Skeletal muscle cell (primary cell): ENCODE measurements at places on chromosomes 13 and 19.
A peak's percentile ranks its signal among the peaks of the same experiment; 100 is the strongest.

DNA sequence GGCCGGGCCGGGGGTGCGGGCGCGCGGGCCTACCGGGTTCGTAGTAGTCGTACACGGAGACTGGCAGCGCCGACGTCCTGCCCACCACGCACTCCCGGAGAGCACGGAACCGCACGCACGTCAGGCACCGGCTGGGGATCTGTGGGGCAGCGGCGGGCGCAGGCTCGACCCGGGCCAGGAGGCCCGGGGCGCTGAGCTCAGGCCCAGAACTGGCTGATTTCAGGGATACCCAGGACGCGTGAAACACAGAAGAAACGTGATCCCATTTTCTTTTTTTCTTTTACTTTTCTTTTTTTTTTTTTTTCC, 9.0 kb downstream of the F2RL3 start:
- no peak for DNase-seq

DNA sequence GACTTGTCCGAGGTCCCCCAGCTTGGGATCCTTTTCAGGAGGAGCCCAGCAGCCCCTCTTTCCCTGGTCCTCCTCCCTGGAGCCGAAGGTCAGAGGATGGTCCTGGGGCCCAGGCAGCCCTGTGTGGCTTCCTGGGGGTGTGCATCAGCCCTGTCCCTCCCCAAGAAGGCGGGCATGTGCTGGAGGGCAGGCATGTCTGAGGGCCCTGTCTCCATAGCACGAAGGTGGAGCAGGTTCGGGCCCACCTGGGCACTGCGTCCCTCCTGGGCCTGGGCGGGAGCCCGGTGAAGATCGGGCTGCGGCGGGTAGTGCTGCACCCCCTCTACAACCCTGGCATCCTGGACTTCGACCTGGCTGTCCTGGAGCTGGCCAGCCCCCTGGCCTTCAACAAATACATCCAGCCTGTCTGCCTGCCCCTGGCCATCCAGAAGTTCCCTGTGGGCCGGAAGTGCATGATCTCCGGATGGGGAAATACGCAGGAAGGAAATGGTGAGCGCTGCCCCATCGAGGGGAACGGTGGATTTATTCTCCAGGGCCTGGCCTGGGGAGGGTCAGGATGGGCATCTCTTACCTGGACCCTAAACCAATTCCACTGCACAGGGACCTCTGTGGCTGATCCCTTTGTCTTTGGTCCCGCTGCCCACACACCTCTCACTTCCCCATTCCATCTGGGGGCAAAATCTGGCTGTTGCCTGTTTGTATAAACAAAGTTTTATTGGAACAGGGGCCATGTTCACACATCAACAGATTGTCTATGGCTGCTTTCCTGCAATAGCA, 10.9 kb downstream of the TIMM13 start:
- no peak for DNase-seq

- no peak for DNase-seq
These were observed 5.9 kb downstream of the SELENOV start for GRCh38 chr19:39520541-39521484.

DNA sequence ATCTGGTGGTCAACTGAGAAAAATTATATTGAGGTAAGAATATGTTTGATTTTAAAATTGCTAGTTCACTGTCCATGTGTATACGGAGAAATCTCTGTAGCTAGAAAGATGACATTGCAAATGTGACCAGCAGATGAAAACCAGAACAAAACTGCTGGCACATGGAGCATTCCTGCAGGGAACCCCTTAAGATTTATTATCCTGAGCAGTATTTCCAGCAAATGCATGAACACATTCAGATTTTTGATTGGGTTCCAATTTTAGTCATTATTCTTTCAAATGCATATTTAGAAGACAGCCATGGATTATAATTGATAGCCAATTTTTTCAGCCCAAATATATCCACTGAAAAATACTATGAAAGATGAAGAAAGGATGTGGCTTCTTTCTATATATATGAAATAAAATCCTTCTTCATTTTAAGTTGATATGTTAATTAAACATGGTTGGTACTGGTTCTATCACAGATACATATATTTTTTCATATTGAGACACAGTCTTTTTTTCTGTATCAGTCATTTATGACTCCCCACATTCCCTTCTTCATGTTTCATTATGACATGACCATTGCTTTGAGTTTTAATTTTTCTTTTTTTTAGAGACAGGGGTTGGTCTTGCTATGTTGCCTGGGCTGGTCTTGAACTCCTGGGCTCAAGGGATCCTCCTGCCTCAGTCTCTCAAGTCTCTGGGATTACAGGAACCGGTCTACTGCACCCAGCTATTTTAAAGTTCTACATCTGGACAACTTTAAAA, 376.5 kb downstream of the KLF12 start:
- DNase-seq, result no peak

DNA sequence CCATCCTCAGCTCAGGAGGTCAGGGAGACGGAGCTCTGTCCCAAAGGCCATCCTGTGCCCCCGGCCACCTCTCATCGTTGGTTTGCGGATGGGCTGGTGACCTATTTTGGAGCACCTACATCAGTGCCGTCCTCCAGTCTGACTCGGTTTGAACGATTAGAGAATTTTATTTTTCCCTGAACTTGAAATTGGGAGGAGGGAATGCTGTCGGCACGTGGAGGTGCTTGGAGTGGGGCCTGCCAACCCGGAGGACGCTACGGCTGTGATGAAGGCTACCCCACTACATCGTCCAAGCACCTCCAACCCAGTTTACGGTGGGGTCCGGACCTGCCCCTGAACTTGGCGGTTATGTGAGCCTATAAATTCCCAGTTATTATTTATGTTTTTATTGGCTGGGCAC, 3.0 kb upstream of the ZNF554 start:
- DNase-seq, result no peak

DNA sequence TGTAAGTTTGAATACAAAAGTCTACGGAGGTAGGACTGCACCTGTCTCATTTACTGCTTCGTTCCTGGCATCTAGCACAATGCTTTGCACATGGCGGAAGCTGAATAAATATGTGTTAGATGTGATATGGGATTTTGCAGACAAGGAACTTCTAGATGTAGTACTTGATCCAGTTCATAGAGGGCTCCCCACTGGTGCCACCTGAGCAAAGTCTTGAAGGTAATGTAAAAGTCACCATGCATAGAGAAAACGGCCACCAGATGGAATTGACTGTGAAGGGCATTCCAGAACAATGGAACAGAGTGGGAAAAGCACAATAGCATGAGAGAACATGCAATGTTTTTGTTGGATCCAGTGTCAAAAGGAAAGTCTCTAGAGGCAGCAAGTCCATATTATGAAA, 209.3 kb downstream of the HS6ST3 start:
- no peak for DNase-seq

- DNase-seq, result no peak
These were observed 87.6 kb upstream of the STK24 start for GRCh38 chr13:98664510-98664909.

DNA sequence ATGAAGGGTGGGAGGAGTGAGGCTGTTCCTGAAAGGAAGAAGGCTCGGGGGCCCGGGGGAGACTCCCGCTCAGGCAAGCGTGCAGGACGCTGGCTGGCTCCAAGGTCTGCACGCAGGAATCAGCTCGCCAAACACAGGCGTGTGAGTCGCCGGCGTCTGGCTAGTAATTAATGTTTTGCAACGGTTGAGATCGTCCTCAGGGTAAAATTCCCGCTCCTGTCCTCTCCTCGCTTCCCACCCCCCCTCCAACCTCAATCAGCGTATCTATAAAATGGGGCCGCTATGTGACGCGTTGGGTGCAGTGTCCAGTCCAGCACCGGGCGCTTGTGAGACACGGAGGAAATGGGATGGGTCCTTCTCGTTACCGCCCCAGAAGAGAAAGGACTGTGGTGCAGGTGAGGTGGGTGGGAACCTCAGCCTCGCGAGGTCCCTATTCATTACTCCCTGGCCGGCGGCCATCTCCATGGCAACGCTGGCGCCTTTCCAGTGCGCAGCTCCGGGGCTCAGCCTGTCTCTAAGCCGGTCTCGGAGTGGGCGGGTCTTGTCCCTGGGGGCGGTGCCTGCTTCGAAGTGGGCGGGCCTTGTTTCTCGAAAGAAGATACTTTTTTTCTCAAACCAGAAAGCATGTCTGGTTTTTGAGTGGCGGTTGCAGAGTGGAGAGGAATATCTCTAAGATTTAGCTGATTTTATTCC, 6.5 kb upstream of the ZNF579 start:
- DNase-seq, result peak; percentile 64

GRCh38 chr19:34988119-34988518, 12.0 kb upstream of the GRAMD1A start:
- no peak for DNase-seq

DNA sequence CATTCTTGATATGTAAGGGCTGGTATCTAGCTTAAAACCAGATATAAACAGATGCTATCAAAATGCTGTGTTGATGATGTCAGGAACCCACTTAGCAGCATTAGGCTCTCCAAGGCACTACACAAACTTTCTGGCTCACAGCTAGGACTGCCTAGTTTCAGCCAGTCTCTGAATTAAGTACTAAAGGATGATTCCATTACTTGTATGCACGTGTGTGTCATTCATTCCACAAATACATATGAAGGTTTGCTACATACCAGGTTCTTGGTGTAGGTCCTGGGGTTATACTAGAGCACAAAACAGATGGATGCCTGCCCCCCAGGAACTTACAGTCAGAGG, 151.5 kb downstream of the RGCC start:
- DNase-seq, result no peak

DNA sequence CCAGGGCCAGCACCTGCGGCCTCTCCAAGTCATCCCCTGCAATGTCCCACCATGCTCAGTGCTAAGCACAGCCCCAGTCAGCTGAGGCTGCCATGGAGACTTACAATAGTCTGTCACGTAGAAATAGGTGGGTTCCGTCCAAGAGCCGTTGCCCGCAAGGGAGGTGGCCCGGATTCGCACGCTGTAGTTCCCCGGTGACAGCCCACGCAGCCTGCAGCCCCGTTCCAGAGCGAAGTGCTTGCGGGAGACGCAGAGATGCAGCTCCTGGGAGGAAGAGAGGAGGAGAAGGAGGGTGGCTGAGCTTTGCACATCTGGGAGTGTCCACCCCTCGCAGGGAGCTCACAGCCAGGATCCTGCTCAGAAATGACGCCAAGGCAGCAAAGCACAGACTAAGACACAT, 62.6 kb downstream of the ZNF557 start:
- no peak for DNase-seq

DNA sequence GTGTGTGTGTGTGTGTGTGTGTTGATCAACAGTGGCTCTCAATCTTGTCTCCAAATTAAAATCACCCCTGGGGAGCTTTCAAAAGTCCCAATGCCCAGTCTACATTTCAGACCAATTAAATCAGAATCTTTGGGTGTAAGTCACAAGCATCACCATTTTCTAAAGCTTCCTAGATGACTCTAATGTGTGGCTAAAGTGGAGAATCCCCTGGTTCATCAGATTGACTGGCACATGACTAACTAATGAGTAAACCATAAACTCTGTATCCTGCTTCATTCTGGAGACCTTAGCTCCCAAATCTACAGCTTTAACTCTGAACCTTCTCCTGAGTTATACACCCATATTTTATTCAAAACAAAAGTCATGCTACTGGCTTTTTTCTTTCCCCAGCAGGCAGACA, 131.3 kb downstream of the SUCLA2 start:
- DNase-seq, result no peak

- DNase-seq, result no peak
These were observed 165.3 kb downstream of the LMO7 start for GRCh38 chr13:75801388-75801945.

GRCh38 chr19:2319551-2319950, 8.8 kb downstream of the LSM7 start:
- no peak for DNase-seq

DNA sequence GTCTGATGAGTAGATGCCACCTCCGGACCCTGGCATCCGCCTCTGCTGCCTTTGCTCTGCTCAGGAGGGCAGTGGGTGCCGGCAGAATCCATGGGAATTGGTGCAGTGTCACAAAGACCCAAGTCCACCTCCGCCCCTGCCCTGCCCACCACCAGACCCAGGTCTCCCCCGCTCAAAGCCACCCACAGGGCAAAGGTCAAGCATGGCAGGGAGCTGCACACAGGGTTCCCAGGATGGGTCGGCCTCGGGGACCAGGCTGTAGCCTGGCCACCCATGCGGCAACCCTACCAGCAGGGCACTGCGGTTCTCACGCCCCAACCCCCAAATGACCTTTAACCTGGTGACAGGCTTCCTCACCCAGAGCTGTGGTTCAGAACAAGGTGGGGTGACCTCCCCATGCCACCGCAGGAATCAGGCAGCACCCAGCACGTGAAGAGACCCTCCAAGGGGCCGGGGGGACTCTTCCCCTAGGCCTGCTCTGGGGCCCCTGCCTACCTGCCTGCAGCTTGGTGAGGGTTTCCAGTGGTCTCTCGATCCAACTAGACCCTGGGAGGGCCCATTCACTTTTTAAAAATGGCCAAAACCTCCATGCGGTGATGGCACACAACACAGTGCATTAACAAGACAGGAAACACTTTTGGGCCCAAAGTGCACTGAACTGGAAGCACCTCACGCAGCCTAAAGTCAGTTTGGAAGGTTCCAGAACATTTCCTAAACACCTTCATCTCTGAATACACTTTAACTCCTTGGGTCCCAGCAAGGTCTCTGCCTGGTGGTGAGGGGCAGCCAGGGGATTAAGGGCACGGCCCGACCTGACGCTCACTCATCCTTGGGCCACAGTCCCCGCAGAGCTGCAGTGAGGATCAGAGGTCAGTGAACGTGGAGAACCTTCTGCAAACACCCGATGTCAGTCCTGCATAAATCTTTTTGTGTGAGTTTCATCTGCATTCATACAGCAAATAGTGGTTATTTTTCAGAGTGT, 11.0 kb downstream of the GAS6 start:
- no peak for DNase-seq

DNA sequence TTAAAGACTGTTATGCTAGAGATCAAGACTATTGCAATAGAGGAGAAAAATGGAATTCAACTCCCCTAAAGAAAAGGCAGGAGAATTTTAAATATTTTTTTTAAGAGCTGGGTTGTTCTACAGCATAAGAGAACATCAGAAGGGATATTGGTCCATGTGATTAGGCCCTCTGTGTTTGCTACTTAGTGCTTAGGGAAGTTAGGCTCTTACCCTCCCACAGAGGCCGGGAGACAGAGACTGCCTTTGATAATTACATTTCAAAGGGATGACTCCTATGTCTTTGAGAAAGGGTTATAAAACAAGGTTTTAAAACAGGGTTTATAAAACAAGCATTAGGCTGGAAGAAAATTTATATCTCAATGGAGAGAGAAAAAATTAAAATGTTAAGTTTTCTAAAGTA, 1248.1 kb upstream of the PCDH20 start:
- DNase-seq, result no peak

DNA sequence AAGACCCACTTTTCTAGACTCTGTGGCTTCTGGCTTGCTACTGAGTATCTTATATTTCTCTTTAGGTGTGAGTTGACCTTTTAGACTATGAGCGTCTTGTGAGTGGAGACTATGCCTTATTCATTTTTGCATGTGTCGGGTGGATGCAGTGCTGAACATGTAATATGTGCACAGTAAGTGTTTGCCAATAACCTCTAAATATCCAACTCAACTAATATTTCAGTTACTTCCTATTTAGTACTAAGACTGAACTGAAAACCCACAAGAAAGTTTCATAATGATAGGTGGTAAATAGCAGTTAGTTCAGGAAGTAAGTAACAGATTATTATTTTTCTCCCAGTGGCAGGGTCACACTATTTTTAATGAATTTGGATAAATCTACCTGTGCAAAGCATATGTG, 269.3 kb downstream of the KCNRG start:
- no peak for DNase-seq
